Fibroblast of the aortic adventitia (primary cell): ENCODE measurements at places on chromosomes 3 and 15. TPM values are rescaled to one million over a fixed set of nuclear protein-coding genes. Genes with fewer than 3 reads are reported as not detected.
A peak's percentile ranks its signal among the peaks of the same experiment; 100 is the strongest.

SETMAR gene
- 12.6 and 25.4 TPM in 2 replicates for total RNA-seq

DNA sequence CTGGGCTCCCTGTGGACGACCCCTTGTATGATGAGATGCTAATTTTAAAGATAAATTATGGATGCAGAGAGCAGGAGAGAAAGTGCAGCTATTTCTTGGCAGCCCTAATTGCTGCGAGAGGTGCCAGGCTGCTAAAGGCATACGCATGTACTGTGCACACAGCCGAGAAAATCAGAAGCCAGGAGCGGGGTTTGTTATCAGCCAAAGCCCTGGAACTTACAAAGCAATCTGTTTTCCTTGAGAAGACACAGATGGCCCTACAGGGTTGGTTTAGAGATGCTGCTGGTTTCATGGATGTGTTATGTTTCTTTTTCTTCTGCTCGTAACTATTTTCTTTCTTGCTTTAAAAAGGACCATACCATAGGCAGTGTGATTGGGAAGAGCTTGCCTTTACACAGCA lies 11.7 kb upstream of the CCK start:
- no peak for DNase-seq

DNA sequence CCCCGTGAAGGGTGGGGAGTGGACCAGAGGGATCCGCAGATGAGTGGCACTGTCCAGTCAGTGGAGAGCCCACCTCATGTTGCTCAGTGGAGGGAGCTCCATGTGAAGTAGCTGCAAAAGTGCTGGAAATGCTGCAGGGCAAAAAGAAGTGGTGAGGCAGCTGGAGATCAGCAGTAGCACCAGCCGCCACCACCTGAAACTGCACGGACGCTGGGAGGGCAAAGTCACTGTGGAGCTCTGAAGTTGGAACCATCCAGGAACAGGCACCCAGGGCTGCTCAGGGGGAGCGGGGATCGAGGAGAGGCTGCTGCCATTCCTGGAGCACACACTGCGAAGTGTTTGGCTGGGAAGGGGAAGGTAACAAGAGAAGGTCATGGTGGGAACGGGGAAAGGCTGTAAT lies 6.4 kb upstream of the ALDH1L1 start:
- DNase-seq = no peak

- peak; percentile 99 for DNase-seq
These were observed 42.1 kb downstream of the CORO2B start for GRCh38 chr15:68620721-68621527.

DNA sequence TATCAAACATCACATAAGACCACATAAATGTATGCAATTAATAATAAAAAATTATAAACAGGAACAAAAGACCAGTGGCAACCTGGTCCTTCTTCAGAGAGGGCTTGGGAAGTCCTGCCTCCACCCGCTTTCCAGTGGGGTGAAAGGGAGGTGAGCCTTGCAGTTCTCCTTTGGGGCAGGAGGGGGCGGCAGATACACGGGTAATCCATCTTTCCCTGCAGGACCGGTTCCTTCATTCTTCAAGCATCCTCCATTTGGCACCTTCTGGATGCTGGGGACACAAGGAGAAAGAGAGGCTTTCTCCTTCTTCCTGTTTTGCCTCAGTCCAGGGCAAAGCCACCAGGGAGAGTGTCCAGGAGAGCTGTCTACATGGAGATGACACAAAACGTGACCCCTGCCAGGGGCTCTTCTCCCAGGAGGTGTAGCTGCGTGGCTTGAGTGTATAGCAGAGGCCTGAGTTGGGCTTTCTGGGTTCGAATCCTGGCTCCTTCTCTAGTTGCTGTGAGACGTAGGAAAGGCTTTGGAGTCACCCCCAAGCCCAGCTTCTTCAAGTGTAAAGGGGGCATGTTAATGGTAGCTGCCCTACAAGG lies 23.2 kb downstream of the RPLP1 start:
- peak; percentile 78 for DNase-seq

GRCh38 chr3:69805491-69805890 lies 66.2 kb downstream of the MITF start:
- DNase-seq = no peak

DNA sequence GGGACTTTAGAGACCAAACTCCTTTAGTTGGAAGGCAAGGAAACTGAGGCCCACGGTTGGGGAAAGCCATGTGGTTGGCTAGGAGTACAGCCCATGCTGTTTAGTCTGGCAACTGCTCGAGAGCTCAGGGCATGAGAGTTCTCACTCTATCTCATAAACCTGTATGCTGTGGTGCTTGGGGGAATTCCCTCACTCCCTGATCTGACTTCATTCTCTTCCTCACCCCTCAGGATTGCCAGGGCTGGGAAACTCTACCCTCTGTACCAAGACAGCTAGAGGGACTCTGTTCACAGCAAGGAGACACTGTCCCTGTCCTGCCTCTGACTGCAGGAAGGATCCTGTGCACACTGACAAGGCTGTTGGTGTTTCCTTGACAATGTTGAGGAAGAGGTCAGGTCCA lies 230.2 kb downstream of the ZNF621 start:
- no peak for DNase-seq

KLHL40 gene
- not detected in 2 replicates for total RNA-seq

- DNase-seq = no peak
These were observed 68.1 kb downstream of the CHDH start for GRCh38 chr3:53778153-53778552.

DNA sequence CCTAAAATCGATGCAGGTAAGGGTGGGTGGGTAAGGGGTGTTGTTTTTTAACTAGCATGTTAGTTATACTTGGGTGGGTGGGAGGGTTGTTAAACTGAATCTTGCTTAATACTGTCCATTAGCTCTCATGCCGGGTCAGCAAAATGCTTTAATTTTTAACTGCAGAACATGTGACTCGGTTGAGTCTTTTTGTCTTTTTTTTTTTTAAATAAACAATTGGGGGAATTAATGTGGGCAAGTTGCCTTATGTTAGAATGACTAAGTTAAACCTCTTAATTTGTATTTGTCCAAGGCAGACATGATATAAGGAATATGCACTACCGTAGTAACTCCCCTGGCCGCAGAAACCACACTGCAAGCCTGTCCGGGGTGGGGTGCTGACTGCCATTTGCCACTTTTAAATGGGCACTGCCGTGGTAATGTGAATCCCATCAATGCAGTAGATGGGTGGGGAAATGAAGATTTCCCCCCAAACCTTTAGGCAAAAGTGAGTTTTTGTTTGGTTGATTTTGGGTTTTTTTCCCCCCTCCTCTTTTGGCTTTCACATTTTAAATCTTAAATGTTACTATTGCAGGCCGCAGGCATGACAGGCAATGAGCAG lies 54.3 kb upstream of the CCR4 start:
- DNase-seq = no peak

GRCh38 chr3:136982520-136983138 lies 24.8 kb downstream of the IL20RB start:
- no peak for DNase-seq

- no peak for DNase-seq
These were observed 4.6 kb downstream of the SETD5 start for GRCh38 chr3:9401986-9402385.

GRCh38 chr3:68666429-68667136 lies 265.8 kb downstream of the TAFA4 start:
- no peak for DNase-seq

- DNase-seq = no peak
These were observed 239.9 kb upstream of the TBC1D5 start for GRCh38 chr3:17982211-17982880.

DNA sequence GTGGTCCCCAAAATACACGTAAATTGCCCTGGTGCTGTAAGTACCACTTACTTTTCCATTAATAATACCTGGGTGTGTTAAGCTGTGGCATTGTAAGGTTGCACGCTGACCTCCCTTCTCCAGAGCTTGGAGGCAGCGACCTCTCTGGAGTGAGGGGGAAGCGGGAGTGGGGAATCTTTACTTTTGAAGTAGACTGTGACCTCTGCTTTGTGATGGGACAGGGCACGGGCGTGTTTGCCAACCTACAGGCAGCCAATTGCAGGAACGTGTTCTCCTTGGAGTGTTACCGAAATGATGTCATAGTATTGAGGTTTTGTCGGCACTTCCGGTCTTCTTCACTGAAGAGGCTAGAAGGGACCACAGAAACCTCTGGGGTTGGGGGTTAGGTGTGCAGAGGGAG lies 227.3 kb upstream of the C2CD4B start:
- DNase-seq = peak; percentile 21

- no peak for DNase-seq
These were observed 23.1 kb upstream of the GP5 start for GRCh38 chr3:194422188-194422587.

DNA sequence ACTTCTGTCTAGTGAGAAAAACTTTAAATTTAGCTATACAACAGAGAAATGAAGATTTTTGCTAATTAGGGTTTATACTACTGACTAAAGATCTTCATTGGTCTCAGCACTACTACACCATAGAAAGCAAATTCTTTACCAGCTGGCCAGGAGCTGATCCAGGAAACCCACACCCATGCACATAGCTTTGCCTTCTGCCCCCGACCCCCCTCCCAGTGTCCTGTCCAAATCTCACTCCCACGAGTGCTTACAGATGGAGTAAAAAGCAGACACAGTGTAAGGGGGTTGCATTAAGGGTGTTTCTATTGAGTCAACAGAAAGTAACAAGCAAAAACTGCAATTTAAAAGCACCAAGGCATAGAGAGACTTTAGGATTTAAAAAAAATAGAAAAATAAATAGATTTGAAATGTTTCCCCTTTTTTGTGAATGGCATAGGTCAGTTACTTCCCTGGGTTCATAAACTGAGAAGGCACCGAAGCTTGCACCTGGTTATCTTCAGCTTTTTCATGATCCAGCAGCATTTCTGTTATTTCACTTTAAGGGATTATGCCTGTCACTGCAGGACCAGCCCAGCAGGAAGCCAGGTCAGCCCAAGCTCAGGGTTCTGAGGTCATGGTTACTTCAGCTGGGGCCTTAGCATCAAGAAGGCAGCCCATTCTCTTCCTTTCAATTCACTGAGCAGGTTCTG lies 124.3 kb downstream of the CTNNB1 start:
- DNase-seq = no peak

- no peak for DNase-seq
These were observed 21.4 kb upstream of the IGDCC3 start for GRCh38 chr15:65399001-65399706.

- DNase-seq = no peak
These were observed 33.0 kb downstream of the ALDH1L1 start for GRCh38 chr3:126147147-126147931.

SLCO2A1 gene
- under 0.01 and 0.16 TPM in 2 replicates for total RNA-seq

DNA sequence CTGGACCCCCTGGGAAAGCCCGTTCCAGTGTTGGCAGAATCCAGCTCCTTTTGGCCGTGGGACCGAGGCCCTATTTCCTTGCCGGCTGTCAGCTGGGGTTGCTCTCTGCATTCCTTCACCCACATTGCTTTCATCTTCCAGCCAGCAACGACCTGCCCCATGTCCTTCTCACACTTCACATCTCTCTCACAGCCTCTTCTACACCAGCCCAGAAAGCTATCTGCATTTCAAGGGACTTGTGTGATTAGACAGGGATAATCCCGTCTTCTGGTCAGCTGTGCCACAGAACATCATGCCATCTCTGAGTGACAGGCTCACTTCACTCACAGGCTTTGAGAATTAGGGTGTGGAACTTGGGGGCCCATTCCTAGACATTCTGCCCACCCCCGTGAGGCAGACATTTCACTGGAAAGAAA lies 16.4 kb downstream of the EFCC1 start:
- DNase-seq = no peak

DNA sequence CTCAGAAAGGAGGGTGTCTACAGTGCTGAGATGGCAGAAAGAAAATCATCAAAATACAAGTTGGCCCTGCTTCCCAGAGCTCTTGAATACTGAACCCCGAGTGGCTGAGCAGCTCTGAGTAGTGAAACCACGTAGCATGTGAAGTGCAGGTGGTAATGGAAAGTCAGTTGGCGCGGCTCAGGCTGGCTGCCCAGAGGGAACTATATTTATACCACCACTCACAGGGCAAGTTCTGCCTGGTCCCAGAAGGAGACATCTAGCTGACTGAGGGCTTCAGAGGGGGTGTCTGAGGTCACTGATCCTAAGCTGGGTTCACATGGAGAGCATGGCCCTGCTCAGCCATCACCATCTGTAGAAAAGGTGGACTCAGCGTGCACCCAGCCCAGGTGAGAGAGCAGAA lies 129.6 kb upstream of the AGBL1 start:
- DNase-seq = no peak

- no peak for DNase-seq
These were observed 22.6 kb upstream of the POMGNT2 start for GRCh38 chr3:43128464-43128863.

GOLGA8J gene
- not detected in 2 replicates for total RNA-seq

GRCh38 chr3:81761904-81762580 lies 597 bp upstream of the GBE1 start:
- peak; percentile 60 for DNase-seq

BCHE gene
- total RNA-seq = 5.7 and 76.2 TPM in 2 replicates

DNA sequence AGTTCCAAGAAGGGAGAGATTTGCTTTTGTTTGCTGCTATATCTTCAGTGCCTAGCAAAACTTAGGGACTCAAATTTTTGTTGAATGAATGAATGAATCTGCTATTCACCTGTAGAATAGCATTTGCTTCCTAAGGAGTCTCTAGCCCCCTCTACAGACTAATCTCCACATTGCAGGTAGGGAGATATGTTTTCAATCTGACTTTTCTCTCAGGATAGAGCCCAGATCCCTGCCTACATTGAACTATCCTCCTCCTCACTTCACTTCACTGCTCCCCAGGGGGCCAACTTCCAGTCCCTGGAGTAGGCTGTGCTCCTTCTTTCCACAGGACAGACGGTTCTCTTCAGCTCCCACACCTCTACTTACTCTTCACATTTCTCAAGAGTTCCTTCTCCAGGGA lies 81.9 kb upstream of the PTX3 start:
- peak; percentile 65 for DNase-seq

GRCh38 chr3:190912736-190913135 lies 50.2 kb upstream of the GMNC start:
- DNase-seq = no peak
